Calu3 (cell line): ENCODE measurements at places on chromosomes 4 and X. TPM values are rescaled to one million over a fixed set of nuclear protein-coding genes. Genes with fewer than 3 reads are reported as not detected.

GRCh38 chr4:79922011-79922410 lies 151.0 kb downstream of the ANTXR2 start:
- no peak for DNase-seq

The KIF4A gene
- total RNA-seq = 25.9 and 30.9 TPM in 2 replicates

GRCh38 chr4:10253765-10254164 lies 137.2 kb upstream of the WDR1 start:
- DNase-seq = no peak

The KIT gene
- not detected in 2 replicates for total RNA-seq

- DNase-seq = no peak
Measured at GRCh38 chrX:134206221-134206620, 30.8 kb upstream of the CCDC160 start.

The ZNF141 gene
- total RNA-seq = 18.0 and 18.1 TPM in 2 replicates

The CCSER1 gene
- total RNA-seq = 6.2 and 7.1 TPM in 2 replicates

DNA sequence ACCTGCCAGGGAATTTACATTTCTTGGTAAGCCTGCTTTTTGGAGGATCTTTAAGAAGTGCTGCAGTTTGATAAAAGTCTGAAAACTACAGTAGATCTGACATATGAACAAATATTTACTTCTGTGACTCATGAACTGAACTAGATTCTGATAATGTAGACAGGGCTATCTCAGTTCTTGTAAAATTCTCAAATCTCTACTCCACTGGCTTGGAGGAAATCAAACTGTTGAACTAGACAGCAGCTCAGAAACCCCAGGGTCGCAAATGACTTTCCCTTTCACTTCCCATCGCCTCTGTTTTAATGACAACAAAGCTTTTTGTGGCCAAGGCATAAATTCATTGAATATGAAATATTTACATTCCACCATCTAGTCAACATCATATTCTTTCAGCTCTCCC lies 15.4 kb upstream of the OCIAD1 start:
- no peak for DNase-seq

GRCh38 chrX:101359966-101360365 lies 11.4 kb upstream of the TIMM8A start:
- DNase-seq = no peak

The MMRN1 gene
- total RNA-seq = not detected in 2 replicates

- no peak for DNase-seq
Measured at GRCh38 chr4:106806158-106806797, 229.8 kb downstream of the DKK2 start.

GRCh38 chr4:88846206-88846790 lies 148.7 kb upstream of the NAP1L5 start:
- DNase-seq = no peak

DNA sequence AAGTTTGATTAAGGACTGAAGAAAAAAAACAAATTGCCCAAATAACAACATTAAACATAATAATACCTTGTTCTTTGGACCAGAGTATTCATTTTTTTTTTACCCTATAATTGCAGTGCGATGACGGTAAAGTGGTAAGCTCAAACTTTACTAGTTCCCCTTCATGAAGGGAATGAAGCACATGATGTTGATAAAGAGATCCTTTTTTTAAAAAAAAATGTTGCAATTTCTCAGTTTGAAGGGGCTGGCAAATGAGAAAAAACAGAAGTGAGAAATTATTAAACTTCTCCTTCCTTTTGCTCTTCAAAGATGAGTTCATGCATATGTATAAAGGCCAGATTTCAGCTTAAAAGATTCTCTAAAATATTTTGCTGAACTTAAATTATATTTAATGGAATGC lies 231.7 kb downstream of the C4orf33 start:
- no peak for DNase-seq

DNA sequence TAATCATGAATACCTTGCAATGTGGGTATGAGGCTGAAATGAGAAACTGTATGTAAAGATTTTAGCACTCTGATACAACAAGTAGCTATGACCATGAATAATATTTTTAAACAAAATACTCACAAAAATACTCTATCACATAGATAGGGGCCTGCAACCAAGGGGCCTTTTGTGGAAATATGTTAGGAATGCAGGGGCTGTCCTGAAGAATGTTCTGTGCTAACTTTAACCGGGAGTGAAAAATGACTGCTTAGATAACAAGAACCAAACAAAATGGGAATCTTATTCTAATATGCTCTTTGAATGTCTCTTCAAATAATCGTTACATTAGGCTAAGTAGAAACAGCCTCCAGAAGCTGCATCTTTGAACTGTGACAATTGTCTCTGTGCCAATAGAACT lies 37.9 kb upstream of the GYPA start:
- DNase-seq = no peak

The HSPA4L gene
- total RNA-seq = 16.4 and 17.8 TPM in 2 replicates

DNA sequence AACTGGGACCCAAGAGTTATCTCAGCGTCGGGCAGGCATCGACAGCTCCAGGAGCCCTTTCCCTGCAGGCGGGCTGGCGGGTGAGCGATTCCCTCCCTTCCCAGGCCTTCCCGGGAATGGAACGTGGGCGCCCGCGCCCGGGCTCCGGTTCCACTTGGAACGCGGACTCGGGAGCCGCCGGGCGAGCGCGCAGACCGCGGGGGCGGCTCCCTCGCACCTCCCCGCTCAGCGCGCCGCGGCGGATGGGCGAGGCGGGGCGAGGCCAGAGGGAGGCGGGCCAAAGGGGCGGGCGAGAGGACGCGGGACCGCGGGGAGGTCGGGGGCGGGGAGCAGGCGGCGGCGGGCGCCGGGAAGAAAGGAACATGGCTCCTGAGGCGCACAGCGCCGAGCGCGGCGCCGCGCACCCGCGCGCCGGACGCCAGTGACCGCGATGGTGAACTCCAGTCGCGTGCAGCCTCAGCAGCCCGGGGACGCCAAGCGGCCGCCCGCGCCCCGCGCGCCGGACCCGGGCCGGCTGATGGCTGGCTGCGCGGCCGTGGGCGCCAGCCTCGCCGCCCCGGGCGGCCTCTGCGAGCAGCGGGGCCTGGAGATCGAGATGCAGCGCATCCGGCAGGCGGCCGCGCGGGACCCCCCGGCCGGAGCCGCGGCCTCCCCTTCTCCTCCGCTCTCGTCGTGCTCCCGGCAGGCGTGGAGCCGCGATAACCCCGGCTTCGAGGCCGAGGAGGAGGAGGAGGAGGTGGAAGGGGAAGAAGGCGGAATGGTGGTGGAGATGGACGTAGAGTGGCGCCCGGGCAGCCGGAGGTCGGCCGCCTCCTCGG lies at the start of gene PKD2:
TSS of gene PKD2 (plus strand) at position 332 of the 818 bp plus-strand sequence. CDS start at position 431, 99 bp downstream.
- peak; percentile 81 for DNase-seq

DNA sequence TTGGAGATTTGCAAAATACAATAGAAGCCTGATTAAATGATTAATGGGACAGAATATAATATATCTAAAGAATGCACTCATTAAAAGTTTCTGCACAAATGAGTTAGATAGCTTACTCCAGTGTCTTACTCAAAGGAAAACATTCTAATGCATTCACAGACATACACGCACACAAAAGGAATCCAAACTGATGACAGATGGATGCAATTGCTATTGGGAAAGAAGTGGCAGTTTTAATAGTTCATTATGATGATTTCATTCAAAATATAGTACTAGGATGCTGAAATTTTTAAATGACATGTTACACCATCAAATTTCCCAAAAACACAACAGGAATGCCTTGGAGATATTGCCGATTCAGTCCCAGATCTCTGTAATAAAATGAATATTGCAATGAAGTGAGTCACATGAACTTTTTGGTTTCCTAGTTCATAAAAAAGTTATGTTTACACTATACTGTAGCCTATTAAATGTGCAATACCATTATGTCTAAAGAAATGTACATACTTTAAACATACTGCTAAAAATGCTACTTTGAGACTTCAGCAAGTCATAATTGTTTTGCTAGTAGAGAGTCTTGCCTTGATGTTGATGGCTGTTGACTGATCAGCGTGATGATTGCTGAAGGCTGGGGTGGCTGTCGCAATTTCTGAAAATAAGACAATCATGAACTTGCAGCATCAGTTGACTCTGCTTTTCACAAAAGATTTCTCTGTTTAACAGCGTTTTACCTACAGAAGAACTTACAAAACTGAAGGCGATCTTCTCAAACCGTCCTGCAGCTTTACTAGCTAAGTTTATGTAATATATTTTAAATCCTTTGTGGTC lies 45.6 kb downstream of the BBS12 start:
- DNase-seq = no peak

DNA sequence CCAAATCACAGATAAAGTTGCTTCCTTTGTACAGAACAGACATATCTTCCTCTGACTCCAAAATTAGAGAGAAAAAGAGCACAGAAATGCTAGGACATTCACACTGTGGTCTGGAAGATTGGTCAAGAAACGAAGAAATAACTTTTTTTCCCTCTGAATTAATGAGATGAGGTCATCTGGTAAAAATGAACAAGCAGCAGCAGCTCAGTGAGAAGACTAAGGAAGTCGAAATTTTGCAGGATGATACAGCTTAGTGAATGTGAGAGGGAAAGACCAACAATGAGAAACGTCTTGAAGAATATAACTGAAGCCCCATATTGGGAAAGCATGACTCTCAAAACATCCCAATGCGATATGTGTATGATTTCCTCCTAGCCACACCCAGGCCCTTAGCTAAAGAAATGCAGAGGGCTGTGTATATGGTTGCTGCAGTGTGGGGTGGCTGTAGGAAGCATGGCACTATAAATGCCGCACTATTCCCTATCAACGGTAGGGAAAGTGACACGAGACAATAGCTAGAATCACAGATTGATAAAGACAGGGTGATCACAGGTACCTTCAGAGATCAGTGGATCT lies 208.6 kb downstream of the VEGFC start:
- DNase-seq = no peak

The SPANXN5 gene
- not detected in 2 replicates for total RNA-seq

The S100G gene
- not detected in 2 replicates for total RNA-seq

GRCh38 chrX:112687189-112687691 lies 7.5 kb upstream of the LHFPL1 start:
- no peak for DNase-seq

DNA sequence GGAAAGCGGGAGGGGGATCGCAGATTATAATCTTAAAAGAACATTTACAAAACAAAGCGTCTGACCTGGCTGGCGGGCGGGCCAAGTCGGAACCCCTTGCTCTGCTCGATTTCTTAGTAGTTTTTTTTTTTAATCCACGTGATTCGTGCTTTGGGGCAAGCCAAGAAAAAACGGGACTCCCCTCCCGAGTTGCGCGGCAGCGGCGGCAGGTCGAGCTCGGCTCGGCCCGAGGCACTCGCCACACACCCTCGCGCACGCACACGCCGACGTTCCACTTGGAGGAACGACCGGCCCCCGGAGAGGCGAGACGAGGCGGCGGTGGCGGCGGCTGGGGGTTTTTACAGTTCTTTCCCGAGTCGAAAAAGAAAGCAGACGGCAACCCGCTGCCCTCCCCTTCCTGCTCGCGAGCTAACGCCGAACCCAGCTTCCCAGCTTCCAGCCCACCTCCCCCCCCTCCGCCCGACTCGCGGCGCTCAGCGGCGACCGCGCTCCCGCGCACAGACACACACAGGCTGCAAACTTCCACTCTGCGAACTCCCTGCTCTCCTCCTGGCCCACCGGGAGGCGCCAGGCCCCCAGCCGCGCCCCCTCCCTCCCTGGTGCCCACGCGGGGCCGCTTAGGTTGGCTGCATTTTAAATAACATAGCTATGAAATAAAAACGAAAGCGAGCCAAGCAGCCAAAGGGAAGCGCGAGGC lies 1.2 kb downstream of the BCOR start:
- peak; percentile 45 for DNase-seq

GRCh38 chr4:147362938-147363337 lies 118.0 kb upstream of the EDNRA start:
- no peak for DNase-seq

The SLC6A14 gene
- 77.7 and 83.7 TPM in 2 replicates for total RNA-seq

The IDS gene
- total RNA-seq = 84.4 and 85.7 TPM in 2 replicates

The MAOB gene
- 45.0 and 56.8 TPM in 2 replicates for total RNA-seq

The GPR101 gene
- not detected in 2 replicates for total RNA-seq

GRCh38 chr4:87151730-87152129 lies 68.7 kb downstream of the KLHL8 start:
- no peak for DNase-seq

DNA sequence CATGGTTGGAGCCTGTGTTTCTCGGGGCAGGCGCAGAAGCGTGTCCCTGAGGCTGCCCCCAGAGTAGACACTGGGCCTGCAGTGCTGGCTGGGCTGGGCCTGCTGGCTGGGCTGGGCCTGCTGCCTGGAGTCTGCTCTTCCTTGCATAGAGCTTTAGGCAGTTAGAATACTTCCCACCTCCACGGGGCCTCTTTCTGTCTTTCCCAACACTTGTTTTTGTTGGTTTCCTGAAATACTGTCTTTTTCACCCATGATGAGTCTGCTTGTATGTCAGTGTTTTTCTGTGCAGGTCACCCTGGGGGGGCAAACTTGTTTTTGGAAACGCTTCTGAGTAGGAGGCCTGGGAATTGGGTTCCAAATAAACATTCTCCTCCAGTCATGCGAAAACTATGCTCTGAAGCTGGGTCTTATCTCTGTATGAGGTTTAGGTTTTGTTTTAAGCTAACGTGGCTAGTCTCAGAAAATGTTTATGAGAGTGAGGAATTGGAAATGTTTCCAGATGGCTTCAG lies 32.2 kb downstream of the TRMT44 start:
- DNase-seq = no peak

DNA sequence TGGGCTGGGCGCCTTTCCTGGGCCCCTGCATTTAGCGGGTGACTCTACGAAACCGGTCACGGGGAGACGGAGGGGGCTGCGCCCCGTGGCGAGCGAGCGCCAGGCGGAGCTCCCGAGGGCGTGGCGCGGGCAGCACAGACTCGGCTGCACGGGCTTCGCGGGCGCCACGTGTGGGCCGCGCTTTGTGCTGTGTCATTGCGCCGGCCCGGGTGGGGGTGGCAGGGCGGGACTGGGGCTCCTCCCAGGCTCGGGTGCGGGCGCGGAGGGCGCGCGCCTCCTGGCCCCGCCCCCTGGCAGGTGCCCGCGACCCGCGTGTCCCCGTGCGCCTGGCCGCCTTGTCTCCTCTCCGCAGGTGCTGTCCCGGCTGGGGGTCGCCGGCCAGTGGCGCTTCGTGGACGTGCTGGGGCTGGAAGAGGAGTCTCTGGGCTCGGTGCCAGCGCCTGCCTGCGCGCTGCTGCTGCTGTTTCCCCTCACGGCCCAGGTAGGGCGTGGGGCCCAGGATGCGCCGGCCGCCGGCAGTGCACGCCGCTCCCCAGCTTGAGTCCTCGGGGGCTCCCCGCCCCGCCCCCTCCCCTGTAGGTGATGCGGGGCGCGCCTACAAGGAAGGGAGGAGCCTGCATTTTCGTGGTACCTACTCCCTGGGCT lies 651 bp downstream of the UCHL1 start:
- DNase-seq = peak; percentile 71

The PPP4R3C gene
- total RNA-seq = not detected in 2 replicates

DNA sequence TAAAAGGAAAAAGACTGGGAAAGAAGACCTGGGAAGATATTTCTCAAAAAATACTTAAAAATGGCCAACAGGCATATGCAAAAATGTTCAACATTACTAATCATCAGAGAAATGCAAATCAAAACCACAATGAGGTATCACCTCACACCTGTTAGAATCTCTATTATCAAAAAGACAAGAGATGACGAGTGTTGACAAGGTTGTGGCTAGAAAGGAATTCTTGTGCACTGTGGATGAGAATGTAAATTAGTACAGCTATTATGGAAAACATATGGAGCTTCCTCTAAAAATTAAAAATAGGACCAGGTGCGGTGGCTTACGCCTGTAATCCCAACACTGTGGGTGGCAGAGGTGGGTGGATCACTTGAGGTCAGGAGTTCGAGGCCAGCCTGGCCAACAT lies 50.0 kb downstream of the C4orf46 start:
- no peak for DNase-seq

The CASK gene
- total RNA-seq = 138 and 157 TPM in 2 replicates

GRCh38 chr4:140851804-140852203 lies 95.6 kb upstream of the TBC1D9 start:
- no peak for DNase-seq

The DTHD1 gene
- not detected in 2 replicates for total RNA-seq
